ENCODE measurements at places on chromosomes 12 and 14. TPM values are rescaled to one million over a fixed set of nuclear protein-coding genes. Genes with fewer than 3 reads are reported as not detected.

- no peak overlapping the region for H3K27ac ChIP-seq
- H3K4me1 ChIP-seq = peaks cover 12% of the 10 kb centered on the region
- no peak overlapping the region for H3K4me3 ChIP-seq
- H3K27me3 ChIP-seq = no peaks in the 10 kb centered on the region
- no peak for DNase-seq
- H3K36me3 ChIP-seq = no peaks in the 10 kb centered on the region
Measured at GRCh38 chr12:49230805-49231194, 34.1 kb upstream of the TUBA1C start.

GRCh38 chr12:106863189-106863588 lies 88.7 kb downstream of the RIC8B start:
- DNase-seq = no peak
- peaks cover 42% of the 10 kb centered on the region for H3K36me3 ChIP-seq
- no peaks in the 10 kb centered on the region for H3K27me3 ChIP-seq

- no peak for DNase-seq
- peaks cover 32% of the 10 kb centered on the region for H3K4me1 ChIP-seq
- H3K27ac ChIP-seq = no peak overlapping the region
Measured at GRCh38 chr12:106333756-106334155, 23.8 kb upstream of the POLR3B start.

DNA sequence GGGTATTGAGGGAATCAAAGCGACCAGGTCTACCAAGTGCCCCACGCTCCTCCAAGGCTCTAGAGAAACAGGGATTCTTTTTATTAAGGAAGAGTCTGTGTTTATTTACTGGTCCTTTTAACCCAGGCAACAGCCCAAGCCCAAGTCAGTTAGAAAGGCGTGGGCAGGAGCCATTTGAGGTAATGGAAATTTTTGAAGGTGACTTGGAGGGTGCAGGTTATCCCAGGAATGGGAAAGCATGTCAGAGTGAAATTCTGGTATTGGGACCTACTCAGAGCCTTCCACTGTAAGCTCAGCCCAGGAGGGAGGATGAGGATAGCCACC lies 2.9 kb downstream of the SLC6A12 start:
- no peaks in the 10 kb centered on the region for H3K36me3 ChIP-seq
- peaks cover 22% of the 10 kb centered on the region for H3K4me1 ChIP-seq
- no peak overlapping the region for H3K4me3 ChIP-seq
- no peak overlapping the region for H3K27ac ChIP-seq
- peaks cover 13% of the 10 kb centered on the region for H3K27me3 ChIP-seq

DNA sequence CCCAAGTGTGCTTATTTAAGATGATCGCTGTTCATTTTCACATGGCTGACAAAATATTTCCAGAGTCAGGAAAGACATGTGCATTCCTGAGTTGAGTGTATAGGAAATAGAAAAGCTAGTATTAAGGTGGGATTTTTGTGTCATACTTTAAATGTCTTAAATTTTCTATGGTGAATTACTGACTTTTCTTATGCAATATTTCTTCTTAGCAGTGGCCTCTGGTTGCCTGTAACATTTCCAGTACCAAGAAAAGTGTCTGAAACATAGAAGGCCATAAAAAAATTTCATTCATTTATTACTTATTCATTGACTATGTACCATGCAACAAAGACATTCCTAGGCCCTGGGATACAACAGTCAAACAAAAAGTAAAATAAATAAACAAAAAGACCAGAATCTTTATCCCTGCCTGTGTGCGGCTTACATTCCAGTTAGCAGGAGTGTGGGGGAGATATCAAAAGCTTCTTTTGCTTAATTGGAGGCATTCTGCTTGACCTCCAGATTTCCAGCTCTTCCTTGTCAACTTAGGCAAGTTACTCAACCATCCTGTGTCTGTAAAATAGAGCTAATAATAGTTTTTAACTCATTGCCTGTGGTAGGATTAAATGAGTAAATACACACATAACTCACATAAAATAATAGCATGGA lies 216.3 kb upstream of the FLRT2 start:
- no peaks in the 10 kb centered on the region for H3K4me1 ChIP-seq
- no peaks in the 10 kb centered on the region for H3K36me3 ChIP-seq
- no peak overlapping the region for H3K4me3 ChIP-seq
- no peaks in the 10 kb centered on the region for H3K27me3 ChIP-seq

DNA sequence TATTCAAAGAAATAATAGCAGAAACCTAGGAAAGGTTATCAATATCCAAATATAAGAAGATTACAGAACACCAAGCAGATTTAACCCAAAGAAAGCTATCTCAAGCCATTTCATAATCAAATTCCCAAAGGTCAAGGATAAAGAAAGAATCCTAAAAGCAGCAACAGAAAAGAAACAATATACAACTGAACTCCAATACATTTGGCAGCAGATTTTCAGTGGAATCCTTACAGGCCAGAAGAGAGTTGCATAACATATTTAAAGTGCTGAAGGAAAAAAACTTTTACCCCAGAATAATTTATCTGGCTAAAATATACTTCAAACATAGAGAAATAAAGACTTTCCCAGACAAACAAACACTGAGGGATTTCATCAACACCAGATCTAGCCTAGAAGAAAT lies 54.3 kb downstream of the DENND5B start:
- no peak for DNase-seq
- H3K36me3 ChIP-seq = no peaks in the 10 kb centered on the region
- no peaks in the 10 kb centered on the region for H3K27me3 ChIP-seq
- no peak overlapping the region for H3K27ac ChIP-seq
- H3K4me3 ChIP-seq = no peak overlapping the region

DNA sequence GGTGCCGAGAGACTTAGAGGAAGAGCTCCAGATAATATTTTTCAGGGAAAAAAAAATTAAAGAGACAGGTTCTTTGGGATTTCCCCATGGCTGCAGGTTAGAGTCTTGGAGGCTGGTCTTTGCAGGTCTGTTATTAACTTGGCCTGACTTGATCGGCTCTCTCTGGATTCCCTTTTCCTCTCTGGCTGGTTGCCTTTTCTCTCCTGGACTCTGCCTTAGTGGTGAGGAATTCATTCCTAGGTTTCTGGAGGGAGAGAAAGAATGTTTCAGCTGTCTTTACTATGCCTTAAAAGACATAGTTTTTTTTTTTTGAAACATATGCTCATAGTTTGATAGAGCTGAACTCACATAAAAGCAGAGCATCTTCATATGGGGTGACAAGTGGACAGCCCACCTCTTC lies 336.3 kb downstream of the BMP4 start:
- H3K4me1 ChIP-seq = peaks cover 6% of the 10 kb centered on the region
- no peaks in the 10 kb centered on the region for H3K27me3 ChIP-seq
- no peak for DNase-seq
- H3K36me3 ChIP-seq = no peaks in the 10 kb centered on the region
- no peak overlapping the region for H3K4me3 ChIP-seq

GRCh38 chr12:75560167-75560566 lies 48.8 kb upstream of the KRR1 start:
- peaks cover 7% of the 10 kb centered on the region for H3K4me1 ChIP-seq
- no peak overlapping the region for H3K4me3 ChIP-seq

- no peak overlapping the region for H3K4me3 ChIP-seq
- no peaks in the 10 kb centered on the region for H3K36me3 ChIP-seq
- no peaks in the 10 kb centered on the region for H3K27me3 ChIP-seq
- no peak for DNase-seq
- H3K27ac ChIP-seq = no peak overlapping the region
- no peaks in the 10 kb centered on the region for H3K4me1 ChIP-seq
Measured at GRCh38 chr12:109288571-109288970, 20.5 kb downstream of the FOXN4 start.

DNA sequence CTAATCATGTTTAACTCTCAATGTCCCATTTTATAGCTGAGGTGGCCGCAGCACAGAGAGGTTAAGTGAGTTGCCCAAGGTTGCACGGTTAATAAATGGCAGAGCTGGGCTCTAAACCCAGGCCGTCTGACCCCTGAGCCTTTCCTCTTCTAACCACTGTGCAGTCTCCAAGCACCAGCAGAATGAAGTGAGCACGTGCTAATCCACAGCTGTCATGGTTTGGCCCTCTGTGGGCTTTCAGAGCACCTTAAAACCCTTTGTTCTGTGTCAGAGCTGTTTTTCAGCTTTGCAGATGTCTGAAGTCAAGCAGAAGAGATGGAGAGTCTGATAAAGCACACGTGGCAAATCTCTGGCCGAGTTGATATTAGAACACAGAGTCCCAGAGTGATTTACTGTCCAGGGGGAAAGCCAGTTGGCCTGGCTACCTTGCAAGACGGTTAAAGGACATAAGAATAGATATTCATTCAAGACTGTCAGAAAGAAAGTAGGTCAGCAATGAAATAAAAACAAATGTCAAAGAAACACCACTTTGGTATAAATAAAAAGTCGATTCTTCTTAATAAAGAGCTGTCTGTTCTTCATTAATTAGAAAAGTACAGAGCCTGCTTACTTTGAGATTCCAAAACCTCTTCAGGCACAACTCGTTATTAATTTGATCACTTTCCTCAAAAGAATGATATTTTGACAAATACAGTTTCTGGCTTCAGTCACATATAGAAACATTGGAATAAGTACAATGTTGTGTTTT lies 107.3 kb downstream of the CRADD start:
- no peaks in the 10 kb centered on the region for H3K27me3 ChIP-seq
- H3K36me3 ChIP-seq = no peaks in the 10 kb centered on the region
- peaks cover 22% of the 10 kb centered on the region for H3K4me1 ChIP-seq
- peak; percentile 61 for DNase-seq
- H3K27ac ChIP-seq = peak overlapping the region; percentile 70

- H3K27ac ChIP-seq = no peak overlapping the region
- DNase-seq = no peak
- no peaks in the 10 kb centered on the region for H3K36me3 ChIP-seq
- H3K4me1 ChIP-seq = no peaks in the 10 kb centered on the region
Measured at GRCh38 chr14:81235096-81235495, 14.3 kb upstream of the GTF2A1 start.

DNA sequence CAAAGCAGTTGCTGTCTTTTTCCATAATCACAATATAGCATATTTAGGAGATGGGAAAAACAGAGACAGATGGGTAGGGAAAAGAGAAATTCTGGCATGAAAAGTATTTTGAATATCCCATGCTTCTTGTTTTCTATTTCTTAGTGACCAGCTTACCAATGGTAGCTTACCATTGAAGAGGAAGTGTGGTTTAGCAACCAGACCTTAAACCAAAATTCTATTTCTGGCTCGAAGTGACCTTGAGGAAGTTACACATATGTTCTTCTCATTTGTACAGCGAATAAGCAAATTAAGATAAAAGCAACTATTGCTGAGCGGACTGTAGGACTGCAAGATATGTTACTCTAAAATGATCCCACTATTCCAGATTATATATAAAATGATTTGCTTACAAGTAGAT lies 82.9 kb downstream of the FGD4 start:
- H3K27ac ChIP-seq = peak overlapping the region; percentile 92
- peaks cover 42% of the 10 kb centered on the region for H3K4me1 ChIP-seq
- no peak for DNase-seq

DNA sequence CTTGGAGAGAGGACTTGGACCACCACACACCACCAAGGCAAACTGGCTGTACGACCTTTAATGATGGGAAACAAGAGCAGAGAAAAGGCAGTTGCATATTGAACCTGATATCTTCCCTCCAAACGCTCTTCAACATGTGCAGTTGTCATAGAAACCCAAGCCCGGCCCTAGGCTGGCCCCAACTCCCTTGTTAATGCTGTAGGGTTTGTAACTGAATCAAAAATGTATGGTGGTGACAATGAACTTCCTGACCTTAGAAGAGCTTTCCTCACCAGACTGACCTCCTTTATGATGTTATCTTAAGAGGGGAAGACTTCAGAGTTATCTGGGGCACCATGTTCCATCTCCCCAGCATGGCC lies 12.3 kb downstream of the APOLD1 start:
- H3K36me3 ChIP-seq = no peaks in the 10 kb centered on the region
- H3K27ac ChIP-seq = no peak overlapping the region
- no peaks in the 10 kb centered on the region for H3K4me1 ChIP-seq
- H3K4me3 ChIP-seq = no peak overlapping the region
- no peak for DNase-seq

DNA sequence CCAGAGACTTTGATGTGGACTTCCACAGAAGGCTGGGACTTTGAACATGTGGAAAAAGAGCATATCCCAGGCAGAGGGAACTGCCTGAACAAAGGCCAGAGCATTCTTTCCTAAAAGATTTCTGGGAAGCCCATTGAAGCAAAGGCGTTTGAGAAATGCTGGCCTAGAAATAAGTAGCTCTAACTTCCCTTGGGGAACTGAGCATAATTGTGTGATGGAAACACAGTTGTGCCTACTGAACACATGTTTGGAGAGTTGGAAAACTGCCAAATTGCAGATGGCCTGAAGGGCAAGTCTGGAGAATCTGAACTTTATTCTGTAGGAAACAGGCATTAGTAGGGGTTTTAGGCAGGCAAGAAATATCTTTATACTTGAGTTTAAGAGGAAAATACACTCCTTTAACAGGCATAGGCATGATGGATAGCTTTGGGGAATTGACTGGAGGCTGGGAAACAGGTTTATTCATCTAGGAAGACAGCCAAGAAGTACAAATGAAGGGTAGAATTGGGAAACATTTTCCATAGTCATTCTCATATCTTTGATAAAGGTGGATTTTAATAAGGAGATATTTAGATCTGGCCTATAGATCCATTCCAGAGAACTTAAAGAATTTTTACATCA lies 134.1 kb downstream of the TPH2 start:
- no peaks in the 10 kb centered on the region for H3K27me3 ChIP-seq
- no peaks in the 10 kb centered on the region for H3K36me3 ChIP-seq
- no peaks in the 10 kb centered on the region for H3K4me1 ChIP-seq
- H3K4me3 ChIP-seq = no peak overlapping the region

- DNase-seq = no peak
- no peaks in the 10 kb centered on the region for H3K27me3 ChIP-seq
- H3K27ac ChIP-seq = no peak overlapping the region
- no peak overlapping the region for H3K4me3 ChIP-seq
- no peaks in the 10 kb centered on the region for H3K36me3 ChIP-seq
Measured at GRCh38 chr12:82723891-82724290, 37.2 kb downstream of the TMTC2 start.

DNA sequence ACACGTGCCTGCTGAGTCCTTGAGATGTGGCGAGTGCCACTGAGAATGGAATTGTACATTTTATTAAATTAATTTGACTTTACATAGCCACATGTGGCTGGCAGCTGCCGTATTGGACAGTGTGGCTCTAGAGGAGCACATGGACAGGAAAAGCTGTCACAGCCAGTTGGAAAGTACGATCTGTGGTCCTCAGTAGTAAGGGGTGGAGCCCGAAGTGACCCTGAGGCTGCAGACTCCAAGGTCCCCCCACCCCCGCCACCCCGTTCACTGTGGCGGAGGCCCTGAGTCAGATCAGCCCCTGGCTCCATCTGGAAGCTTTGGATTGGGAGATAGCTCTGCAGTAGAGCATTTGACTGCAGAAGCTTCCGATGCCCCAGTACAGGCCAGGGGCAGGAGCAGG lies 25.8 kb upstream of the BEGAIN start:
- H3K4me3 ChIP-seq = no peak overlapping the region
- H3K27me3 ChIP-seq = peaks cover 8% of the 10 kb centered on the region
- H3K4me1 ChIP-seq = peaks cover 4% of the 10 kb centered on the region
- no peaks in the 10 kb centered on the region for H3K36me3 ChIP-seq
- DNase-seq = no peak

DNA sequence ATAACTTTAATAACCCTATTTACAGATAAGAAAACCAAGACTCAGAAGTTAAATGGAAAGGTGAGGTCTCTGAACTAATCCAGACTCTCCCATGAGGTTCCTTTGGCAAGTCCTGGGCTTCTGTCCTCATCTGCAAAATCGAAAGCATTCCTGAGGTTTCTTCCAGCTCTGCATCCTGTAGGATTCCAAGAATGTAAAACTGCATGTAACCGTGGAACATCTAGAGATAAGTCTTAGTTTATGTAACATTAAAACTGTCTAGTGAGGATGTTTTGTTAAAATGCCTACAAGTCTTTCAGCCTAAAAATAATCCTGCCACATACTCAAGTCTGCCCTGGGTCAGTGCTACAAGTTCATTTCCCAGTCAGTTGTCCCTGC lies 7.3 kb upstream of the ITFG2 start:
- DNase-seq = no peak
- no peak overlapping the region for H3K4me3 ChIP-seq
- peaks cover 54% of the 10 kb centered on the region for H3K36me3 ChIP-seq
- H3K27me3 ChIP-seq = no peaks in the 10 kb centered on the region

The ANG gene
- total RNA-seq = 5.6 TPM

The INHBC gene
- total RNA-seq = not detected

The TGM1 gene
- 1.1 TPM for total RNA-seq

The CABP1 gene
- 6.4 TPM for total RNA-seq
